ENCODE measurements at places on chromosomes 6 and 20.
A peak's percentile ranks its signal among the peaks of the same experiment; 100 is the strongest.

DNA sequence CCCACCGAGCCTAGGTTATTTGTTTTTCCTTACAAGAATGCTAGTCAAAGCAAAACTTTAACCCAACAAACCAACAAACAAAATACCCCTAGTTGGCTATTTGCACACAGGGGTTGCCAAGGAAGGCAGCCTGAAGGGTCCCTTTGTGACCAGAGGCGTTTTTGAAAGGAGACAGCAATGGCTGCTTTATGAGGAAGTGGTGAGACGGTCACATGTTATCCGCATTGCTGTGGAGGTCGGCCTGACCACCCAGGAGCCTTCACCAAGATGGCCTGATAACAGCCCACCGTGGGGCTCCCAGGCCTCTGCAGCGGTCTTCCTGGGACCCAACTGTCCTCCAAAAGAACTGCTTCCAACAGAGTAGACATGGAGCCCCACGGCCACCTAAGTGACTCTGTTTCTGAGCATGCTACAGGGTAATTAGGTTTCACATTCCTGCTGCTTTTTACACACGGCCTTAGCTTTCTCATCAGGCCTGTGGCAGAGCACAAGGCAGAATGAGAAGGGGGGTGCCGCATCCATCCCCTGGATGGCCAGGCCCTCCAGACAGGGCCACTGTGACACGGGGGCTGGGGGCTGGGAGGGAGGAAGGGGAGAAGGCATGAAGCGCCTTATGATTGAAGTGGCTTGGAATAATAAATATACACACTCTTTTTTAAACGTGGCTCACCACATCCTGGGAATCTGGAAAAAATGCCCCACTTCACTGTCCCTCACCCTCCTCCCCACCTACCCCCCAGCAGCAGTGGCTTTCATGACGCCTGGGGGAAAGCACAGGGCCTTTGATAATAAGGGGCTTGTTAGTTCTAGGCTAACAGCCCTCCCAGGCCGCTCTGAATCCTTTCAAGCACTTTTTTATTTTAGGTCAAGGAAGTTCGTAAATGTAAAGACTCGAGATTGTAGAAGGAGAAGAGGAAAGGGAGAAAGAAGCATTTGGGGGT, 86.0 kb downstream of the CLIC5 start:
- no peak for DNase-seq

DNA sequence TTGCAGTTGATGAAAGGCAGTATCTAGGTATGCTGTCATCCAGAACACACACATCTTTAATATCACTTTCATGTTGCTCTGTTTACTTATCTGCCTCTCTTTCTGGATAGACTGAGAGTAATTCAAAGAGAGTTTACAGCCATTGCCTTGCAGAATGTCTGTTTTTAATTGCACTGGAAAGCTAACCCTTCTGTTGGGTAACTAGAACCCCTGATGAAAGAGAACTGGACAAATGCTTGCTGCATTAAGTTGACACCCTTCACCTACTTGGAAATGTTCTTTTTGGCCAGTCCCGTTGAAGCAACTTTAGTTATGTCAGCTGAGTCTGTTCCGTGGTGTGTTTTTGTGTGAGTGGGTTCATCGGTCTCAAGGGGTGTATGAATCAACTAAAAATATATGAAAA, 383.8 kb upstream of the CITED2 start:
- no peak for DNase-seq

DNA sequence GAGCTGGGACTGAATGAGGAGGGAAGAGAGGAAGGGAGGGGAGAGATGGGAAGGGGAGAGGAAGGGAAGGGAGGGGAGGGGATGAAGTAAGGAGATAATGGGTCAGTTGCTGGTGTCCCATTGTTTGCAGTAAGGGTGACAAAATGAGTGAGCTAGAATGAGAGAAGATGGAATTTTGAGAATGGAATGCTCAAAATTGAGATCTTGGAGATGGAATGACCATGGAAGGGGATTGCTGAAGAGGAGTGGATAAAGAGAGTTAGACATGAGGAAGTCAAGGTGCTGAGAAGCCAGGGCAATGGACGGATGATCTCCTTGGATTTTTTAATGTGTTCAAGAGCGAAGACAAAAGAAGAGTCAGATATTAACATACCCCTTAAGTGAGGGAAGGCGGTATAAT, 80.5 kb upstream of the SSTR4 start:
- peak; percentile 66 for DNase-seq

DNA sequence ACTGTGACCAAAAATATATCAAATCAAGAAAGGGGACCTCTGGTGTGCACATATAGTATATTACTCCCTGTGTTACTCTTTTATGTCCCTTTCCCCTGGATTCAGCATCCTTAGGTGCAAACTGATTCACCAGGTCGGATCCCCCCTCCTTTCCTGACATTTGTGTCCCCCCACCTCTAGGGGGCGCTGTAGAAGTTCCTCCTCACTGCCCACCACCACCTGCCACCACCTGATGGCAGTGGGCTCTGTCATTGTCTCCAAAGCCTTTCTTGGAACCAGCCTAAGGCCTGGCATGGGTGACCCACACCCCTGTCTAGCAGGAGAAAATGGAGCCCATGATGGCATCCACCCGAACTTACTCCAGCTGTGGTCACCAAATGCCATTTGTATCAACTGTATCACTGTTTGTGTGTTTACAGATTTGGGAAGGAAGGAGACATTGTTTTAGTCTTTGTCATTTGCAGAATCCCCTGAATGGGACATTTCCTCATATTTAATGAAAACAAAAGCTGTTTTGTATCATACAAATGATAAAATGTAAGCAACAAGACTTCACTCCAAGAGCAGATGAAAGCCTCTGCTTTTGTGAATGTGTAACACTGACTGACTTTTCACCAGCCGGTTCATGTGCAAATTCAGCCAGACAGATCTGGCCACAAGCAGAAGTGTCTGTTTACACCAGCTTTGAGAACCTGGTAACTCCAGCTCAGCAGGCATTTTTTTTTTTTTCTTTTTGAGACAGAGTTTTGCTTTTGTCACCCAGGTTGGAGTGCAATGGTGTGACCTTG, 66.2 kb downstream of the ARMC2 start:
- DNase-seq: peak; percentile 20

DNA sequence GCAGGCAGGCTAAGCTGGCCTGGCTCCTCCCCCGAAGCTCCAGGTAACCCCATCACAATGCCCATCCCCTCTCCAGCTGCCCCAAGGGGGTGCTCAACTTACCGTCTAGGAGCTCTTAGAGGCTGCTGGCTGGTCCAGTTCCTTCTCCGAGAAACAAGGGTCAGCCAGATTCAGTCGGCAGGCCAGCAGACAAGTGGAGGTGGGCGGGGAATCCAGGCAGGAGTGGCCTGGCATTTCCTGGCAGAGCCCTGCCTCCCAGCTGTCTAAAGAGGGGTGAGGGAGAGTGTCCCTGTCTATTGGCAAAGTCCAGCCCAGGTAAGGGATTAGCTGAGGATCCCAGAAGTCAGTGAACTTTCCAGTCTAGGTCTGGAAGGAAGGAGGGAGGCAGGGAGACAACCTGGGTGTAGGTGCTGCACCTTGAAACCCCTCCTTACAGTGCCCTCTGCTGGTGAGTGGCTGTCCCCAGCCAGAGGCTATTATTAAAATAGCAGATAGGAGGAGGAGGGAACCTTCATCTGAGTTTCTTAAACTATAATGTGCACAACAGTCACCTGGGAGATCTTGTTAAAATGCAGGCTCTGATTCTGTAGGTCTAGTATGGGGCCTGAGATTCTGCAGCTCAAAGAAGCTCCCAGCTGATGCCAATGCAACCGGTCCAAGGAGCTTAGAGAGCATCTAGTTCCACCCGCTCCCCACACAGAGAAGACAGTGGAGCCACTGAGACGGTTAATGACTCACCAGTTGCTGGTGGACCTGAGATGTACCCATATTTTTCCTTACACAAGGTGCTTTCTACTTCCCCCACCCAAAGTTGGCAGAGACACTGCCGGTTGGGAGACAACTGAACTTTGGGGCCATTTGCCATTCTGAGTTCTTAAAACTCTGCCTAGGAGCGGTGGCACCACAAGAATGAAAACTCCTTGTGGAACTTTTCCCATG, at the start of gene UNC5CL:
TSS of gene UNC5CL (minus strand) at position 162 of the 939 bp plus-strand sequence. CDS start 4,147 bp downstream, outside the sequence.
- peak; percentile 59 for DNase-seq

- peak; percentile 31 for DNase-seq
These were observed 3.5 kb upstream of the LTA start for GRCh38 chr6:31568537-31568961.

- DNase-seq: no peak
These were observed 19.6 kb downstream of the PACSIN1 start for GRCh38 chr6:34485321-34486060.

DNA sequence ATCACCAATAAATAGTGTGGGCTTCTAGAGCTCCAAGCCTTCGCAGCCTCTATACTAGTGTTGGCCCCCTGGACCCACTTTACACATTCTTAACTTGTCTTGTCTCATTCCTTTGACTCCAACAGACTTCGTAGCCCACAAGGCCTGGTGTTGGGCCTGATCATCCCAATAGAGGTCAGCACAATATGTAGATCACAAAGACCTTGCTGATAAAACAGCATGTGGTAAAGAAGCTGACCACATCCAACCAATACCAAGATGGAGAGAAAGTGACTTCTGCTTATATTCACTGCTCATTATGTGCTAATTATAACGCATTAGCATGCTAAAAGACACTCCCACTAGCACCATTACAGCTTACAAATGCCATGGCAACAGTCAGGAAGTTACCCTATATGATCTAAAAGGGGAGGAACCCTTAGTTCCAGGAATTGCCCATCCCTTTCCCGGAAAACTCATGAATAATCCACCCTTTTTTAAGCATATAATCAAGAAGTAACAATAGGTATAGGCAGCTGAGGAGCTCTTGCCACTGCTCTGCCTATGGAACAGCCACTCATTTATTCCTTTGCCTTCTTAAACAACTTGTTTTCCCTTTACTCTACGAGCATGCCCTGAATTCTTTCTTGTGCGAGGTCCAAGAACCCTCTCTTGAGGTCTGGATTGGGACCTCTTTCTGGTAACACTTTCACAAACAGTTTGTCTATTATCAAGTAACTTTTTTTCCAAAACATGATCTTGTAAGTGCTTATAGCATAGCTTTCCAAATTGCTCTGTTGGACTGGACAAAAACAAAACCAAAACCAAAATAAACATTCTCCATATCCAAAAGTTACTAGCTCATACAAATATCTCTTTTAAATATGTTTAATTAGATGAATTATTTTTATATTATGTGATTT, 54.6 kb upstream of the ECHDC1 start:
- DNase-seq: peak; percentile 42

Measured in trophoblast cell (in vitro differentiated cells and primary cell).